ENCODE measurements at places on chromosomes 7 and 10. TPM values are rescaled to one million over a fixed set of nuclear protein-coding genes. Genes with fewer than 3 reads are reported as not detected.

The LRRC18 gene
- total RNA-seq, result not detected

The HYAL4 gene
- not detected for total RNA-seq

The PRKG1 gene
- 24.2 TPM for total RNA-seq

The CPVL gene
- total RNA-seq, result 69.9 TPM

The CXCL12 gene
- 19.0 TPM for total RNA-seq

The SUGCT gene
- 3.9 TPM for total RNA-seq

The CCDC146 gene
- total RNA-seq, result 15.4 TPM

The NPC1L1 gene
- total RNA-seq, result 0.16 TPM
